Daoy (cell line): ENCODE measurements at places on chromosomes 13 and 19. TPM values are rescaled to one million over a fixed set of nuclear protein-coding genes. Genes with fewer than 3 reads are reported as not detected.

UHRF1 gene
- total RNA-seq: 32.4 and 34.6 TPM in 2 replicates

DNA sequence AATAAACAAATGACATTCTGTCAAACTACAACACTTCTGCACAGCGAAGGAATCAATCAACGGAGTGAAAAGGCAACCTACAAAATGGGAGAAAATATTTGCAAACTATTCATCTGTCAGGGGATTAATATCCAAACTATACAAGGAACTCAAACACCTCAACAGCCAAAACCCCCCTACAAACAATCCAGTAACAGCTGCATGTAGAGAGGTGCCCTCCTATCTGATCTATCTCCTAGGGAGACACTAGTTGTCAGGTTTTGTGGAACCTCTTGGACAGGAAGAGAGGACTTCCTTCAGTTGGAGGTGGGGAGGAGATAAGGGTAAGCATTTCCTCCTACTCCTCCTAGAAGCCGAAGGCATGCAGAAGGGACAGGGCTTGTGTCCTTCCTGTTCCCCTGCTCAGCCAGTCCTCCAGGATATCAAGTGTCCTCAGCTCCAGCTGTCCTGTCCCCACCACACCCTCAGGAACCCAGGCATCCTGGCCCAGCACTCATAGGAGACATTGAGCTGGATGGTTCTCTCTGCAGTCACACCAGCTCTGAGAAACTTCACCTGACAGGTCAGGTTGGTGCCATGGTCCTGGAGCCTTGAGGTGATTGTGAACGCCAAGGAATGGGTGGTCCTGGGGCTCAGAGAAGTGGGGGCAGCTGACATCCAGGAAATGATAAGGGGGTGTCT, 9.8 kb upstream of the SIGLEC8 start:
- DNase-seq: no peak

DNA sequence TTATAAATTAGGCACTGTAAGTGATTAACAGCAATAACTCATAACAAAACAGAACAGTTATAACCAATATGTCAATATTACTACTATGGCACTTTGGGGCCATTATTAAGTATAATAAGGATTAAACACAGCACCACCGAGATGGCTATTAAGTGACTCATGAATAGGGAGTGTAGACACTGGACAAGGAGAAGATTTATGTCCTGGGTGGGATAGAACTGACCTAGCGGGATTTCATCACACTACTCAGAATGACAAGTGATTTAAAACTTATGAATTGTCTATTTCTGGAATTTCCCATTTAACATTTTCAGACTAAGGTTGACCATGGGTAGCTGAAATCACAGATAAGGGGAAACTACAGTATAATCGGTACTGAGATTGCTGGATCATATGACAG, 79.0 kb upstream of the SLC7A1 start:
- DNase-seq: no peak

DNA sequence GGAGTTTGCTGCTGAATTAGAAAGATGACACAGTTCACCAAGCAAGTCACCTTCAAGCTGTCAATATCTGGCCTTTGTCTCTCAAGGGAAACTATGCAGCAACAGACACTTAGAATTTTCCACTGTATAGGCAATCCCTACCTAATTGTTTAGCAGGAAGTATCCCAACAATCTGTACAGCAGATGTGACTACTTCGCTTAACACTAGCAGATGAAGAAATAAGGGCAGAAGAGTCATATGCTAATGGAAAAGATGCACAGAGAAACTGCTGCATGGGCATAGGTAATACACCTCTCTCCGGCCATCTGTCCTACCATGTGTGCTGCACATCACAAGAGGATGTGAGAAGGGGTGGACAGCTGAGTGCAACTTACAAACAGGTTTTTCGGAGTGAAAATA, 851.2 kb downstream of the PCDH9 start:
- no peak for DNase-seq

DNA sequence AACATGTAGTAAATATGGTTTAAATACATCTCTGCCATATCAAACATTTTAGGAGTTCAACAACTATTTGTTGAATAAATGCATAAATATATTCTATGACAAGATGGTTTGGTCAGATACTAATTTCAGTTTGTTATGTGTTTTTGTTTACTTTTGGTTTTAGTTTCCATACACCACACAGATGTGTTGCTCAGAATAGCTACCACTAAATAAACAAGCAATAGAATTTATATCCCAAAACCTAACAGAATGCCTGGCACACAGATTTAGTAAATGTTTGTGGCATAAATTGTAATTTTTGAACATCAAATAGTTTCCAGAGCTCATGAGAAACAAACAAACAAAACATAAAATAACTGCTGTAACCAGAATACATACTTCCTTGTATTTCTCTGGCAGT, 126.8 kb upstream of the ATXN8OS start:
- no peak for DNase-seq

GRCh38 chr19:38267761-38268483, 3.5 kb downstream of the SPINT2 start:
- DNase-seq: no peak
